ENCODE measurements at places on chromosomes 16 and 17. TPM values are rescaled to one million over a fixed set of nuclear protein-coding genes. Genes with fewer than 3 reads are reported as not detected.

Gene RRAD
- 8.4 TPM for polyA plus RNA-seq

Gene SPNS2
- 19.6 TPM for polyA plus RNA-seq

Gene SNF8
- 87.8 TPM for polyA plus RNA-seq

Gene SEZ6
- polyA plus RNA-seq, result 1.2 TPM

Gene PLEKHH3
- 55.5 TPM for polyA plus RNA-seq

Gene KCNAB3
- polyA plus RNA-seq, result 9.4 TPM

Gene TBC1D3E
- polyA plus RNA-seq, result not detected

Gene CNTNAP1
- 8.7 TPM for polyA plus RNA-seq

Gene CHAD
- 5.7 TPM for polyA plus RNA-seq

Gene CASKIN1
- 0.18 TPM for polyA plus RNA-seq

Gene ADAM11
- polyA plus RNA-seq, result 3.2 TPM

Gene ZFPM1
- 2.1 TPM for polyA plus RNA-seq

Gene HSD17B1
- 4.8 TPM for polyA plus RNA-seq
